ENCODE measurements at places on chromosomes 3 and 15.

- DNase-seq: no peak
Observed at GRCh38 chr3:177811835-177812234, 614.6 kb upstream of the TBL1XR1 start.

DNA sequence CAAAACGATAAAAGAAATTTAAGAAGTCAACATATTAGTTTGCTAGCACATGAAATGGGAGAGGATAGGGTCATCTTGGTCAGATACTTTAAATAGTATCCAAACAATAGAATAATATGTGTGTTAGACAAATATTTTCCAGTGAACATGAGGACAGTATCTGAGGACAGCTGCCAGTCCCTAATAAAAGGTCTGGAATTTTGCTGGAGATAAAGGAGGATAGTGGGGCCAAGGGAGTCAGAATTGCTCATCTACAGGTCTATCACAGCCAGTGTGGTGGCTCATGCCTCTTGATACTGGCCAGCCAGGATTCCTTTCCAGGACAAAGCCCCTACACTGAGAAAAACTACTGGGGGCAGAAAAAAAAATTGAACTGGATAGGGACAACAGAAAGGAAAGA, 74.0 kb downstream of the HERC1 start:
- DNase-seq: no peak

DNA sequence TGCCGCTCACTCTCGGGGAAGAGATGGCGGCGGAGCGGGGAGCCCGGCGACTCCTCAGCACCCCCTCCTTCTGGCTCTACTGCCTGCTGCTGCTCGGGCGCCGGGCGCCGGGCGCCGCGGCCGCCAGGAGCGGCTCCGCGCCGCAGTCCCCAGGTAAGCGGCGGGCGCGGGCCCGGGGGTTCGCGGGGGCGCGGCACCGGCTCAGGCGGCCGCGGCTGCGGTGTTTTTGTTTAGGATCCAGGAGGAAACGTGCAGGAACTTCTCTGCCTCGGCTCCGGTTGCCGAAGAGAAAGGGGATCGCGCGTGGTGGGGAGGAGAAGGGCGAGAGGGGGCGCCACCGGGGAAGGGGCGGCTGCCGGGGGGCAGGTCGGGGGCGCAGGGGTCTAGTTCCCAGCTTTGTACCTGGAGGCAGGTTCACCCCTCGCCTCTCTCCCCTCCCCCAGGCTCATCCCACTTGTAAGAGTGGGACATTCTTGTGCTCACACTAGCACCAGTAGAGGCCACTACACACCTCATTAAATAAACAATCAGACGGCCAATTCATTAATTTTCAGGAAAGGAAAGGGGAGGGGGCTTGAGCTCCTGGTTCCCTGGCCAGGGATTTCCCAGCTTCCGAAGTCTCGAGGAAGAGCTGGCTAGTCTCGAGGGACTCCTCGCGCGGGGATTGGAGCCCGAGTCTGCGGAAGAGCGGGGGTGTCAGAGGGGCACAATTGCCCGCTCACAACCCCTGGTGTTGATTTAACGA, 562 bp downstream of the NEO1 start:
- DNase-seq: peak; percentile 67

DNA sequence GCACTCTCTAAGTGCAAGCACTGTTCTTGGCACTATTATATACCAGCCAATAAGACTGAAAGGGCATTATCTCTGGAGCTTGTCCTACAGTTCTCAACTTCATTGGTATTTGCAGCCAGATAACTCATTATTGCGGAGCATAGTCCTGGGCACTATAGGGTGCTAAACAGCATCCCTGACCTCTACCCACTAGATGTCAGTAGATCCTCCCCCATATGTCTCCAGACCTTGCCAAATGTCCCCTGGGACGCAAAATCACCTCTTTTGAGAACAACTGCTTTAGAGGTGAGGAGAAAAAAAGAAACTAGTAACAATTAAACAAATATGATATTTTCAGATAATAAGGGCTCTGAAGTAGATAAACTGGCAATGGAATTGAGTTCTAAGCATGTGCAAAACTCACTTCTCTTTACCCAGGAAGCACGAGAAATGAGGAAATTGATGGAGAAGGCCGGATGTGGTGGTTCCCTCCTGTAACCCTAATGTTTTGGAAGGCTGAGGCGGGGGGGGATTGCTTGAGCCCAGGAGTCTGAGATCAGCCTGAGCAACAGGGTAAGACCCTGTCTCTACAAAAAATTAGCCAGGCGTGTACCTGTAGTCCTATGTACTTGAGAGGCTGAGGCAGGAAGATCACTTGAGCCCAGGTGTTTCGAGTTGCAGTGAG, 61.4 kb downstream of the FRMD4B start:
- no peak for DNase-seq

DNA sequence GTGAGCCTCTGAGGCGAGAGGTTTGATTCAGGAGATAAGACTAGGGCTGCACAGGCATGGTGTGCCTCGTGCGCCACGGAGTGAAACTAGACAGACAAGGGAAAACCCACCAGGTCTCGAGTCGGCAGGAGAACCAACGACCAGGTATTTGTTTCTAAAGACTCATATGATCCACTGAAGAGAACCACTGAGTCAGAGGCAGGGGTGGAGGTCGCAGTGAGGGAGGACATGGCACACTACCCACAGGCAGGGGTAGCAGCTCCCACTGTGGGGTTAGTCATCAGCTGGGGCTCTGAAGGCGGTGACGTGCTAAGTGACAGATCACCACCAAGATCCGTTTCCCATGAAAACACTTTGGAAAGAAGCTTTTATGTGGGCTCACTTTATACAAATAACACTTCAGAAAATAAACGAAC, 45.7 kb downstream of the CHSY1 start:
- no peak for DNase-seq

DNA sequence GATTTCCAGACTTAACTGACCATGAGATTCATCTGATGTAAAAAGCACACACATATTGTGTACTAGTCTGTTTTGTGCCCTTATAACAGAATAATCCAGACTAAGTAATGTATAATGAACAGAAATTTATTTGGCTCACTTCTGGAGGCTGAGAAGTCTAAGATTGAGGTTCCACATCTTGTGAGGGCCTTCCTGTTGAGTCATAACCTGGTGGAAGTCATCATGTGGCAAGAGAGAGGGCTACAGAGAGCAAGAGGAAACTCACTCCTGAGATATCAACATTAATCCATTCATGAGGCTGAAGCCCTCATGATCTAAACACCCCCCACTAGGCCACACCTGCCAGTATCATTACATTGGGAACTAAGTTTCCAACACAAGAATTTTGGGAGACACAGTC, 977.6 kb downstream of the MCTP2 start:
- DNase-seq: no peak

Measured in cerebellum (tissue), 4 donors.